HepG2 (cell line): ENCODE measurements at places on chromosomes 5 and 9.

DNA sequence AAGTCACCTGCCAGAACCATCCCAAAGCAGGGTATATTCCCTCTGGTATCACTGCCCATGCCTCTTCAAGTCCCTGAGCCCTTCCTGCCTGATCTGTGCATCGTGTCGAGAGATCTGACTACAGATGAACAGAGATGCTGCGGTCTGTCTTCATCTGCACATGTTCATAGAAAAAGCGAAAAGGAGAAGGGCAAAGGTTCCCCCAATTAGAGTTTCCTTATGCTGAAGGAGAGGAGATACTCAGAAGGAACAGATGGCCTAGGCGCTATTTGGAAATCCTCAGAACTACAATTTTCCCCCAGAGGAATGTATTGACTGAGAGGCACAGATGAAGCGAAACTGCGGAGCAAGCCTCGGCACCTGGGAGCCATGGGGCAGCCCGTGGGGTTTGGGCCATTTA, 170.9 kb downstream of the SEC61B start:
- DNase-seq: no peak

DNA sequence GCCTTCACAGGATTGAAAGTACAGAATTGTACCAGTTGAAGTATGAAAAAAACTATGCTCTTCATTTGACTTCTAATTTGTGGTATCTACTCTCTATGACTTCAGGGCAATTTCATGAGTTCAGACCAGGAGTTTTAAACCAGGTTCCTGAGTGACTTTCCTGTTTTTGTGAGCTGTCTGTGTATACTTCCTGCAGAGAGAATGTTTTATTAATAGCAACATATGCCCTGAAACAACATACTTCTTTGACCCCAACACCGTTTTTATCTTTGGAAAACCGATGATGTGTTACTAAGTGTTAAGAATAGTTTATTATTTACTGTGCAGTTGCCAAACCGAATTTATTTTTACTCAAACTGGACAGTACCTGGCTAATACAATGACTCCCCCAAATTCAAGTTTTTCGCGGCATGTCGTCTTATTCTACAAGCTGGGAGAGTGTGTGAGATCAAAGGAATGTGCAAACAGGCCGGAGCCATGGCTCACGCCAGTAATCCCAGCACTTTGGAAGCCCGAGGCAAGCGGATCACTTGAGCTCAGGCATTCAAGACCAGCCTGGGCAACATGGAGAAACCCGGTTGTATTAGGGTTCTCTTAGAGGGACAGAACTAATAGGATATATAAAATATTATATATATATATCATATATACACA, 58.7 kb upstream of the ERBIN start:
- peak; percentile 58 for DNase-seq

DNA sequence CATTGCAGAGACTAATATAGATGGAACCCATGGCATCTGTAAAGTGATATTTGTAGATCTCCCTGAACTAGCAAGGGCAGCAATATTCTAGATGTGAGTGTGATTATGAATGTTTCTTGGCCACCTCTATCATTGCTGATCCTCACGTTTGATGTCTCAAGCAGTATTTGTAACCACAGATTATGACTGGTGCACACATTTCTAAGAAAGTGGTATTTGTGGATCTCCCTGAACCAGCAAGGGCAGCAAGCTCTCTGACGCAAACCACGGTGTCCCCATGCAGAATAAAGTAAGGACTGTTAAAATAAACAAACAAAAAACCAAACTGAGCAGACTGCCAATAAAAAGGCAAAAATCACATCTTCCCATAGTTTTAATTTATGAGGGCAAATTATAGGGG, 301.3 kb downstream of the CSNK1G3 start:
- no peak for DNase-seq

DNA sequence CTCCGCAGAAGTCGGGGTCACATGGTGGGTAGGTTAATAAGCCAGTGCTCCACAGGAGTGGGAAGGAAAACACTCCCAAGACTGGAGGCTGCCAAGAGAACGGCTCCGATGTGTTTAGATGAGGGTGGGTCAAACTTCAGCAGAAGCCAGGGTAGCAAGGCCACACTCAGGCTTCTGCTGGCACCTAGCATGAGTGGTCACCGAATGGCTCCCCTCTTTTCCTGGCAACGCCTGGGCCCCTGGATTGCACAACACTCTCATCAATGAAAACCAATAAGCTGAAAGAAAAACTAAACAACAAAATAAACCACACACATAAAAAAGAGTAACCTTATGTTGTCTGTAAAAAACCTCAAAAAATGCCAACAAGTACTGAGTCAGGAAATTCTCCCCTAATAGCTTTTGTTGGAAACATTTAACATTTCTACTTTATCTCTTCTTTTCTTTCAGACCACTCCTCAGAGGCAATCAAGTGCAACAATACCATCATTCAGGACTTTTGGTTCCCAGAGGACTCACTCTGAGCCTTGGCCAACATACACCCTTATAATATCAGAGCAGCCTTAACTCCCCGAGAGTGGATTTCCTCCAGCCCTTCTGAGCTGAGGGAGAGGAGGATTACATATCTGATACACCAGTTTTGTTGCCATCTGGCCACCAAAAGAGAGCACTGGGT, 279.9 kb downstream of the ENC1 start:
- DNase-seq: no peak

GRCh38 chr5:135986401-135986800, 31.6 kb upstream of the LECT2 start:
- DNase-seq: no peak

- DNase-seq: no peak
These were observed 42.2 kb upstream of the ALDOB start for GRCh38 chr9:101477736-101478135.

DNA sequence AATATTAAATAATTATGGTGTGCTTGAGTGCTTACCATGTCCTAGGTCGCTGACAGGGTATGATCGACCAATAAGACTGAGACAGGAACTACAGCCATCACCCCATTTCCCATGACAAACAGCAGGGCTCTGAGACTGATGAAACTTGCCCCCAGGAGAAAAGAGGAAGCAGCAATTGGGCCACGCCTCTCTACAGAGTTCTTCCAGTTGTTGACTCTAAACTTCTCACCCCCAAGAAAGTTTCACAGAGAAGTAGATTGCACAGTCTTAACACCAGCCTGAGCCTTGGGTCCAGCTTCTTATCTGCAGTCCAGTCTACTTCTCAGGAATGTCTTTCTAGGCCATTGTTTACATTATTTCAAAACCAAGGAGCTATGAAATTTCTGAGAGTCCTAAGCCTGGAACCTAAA, 182.2 kb upstream of the ANKRD55 start:
- DNase-seq: no peak

GRCh38 chr9:26535151-26535550, 357.5 kb downstream of the CAAP1 start:
- no peak for DNase-seq

- no peak for DNase-seq
These were observed 476.6 kb upstream of the EDIL3 start for GRCh38 chr5:84861306-84861705.

DNA sequence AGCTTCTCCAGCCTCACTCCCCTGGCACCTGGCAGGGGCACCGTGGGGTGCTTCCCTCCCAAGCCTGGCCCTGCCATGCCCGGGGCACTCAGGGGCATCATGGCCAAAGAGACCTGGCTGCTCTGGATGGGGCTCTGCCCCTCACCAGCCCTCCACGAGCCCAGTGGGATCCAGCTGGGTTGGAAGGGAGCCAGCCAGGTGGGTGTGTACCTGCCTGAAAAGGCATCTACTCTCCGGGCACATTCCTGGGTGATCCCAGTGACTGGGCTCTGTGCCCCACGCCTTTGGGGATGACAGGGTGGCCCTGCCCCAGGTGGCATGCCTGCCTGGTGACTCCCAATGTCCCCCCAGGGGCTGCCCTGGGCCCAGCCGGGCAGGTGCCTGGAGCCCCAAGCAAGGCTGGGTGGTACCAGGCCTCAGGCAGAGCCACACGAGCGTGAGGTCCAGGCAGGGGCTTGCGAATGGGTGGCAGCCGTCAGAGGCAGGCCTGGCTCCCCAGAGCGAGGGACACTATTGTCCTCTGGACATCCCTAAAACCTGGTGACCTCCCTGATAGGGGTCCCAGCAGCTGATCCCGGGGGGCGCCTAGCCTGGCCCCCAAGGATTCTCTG, 777 bp downstream of the GPSM1 start:
- no peak for DNase-seq

GRCh38 chr9:13158986-13159385, 120.5 kb downstream of the MPDZ start:
- no peak for DNase-seq

GRCh38 chr9:97425973-97426336, 14.1 kb downstream of the TDRD7 start:
- no peak for DNase-seq

- DNase-seq: peak; percentile 91
These were observed 7.1 kb upstream of the FAF2 start for GRCh38 chr5:176440927-176441706.

GRCh38 chr9:108467161-108467560, 388.6 kb downstream of the ACTL7B start:
- no peak for DNase-seq

DNA sequence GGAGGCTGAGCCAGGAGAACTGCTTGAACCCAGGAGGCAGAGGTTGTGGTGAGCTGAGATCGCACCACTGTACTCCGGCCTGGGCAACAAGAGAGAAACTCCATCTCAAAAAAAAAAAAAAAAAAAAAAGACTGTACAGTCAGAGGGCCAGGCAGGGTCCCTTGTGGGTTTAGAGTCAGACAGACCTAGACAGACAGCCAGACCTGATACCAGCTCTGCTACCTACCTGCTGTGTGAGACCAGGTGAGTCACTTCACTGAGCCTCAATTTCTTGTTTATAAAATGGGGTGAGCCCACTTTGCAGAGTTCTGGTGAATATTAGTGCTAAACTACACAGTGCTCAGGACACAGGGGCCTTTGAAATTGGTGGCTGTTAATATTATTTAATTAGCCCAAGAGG, 19.7 kb downstream of the TRIM14 start:
- no peak for DNase-seq

DNA sequence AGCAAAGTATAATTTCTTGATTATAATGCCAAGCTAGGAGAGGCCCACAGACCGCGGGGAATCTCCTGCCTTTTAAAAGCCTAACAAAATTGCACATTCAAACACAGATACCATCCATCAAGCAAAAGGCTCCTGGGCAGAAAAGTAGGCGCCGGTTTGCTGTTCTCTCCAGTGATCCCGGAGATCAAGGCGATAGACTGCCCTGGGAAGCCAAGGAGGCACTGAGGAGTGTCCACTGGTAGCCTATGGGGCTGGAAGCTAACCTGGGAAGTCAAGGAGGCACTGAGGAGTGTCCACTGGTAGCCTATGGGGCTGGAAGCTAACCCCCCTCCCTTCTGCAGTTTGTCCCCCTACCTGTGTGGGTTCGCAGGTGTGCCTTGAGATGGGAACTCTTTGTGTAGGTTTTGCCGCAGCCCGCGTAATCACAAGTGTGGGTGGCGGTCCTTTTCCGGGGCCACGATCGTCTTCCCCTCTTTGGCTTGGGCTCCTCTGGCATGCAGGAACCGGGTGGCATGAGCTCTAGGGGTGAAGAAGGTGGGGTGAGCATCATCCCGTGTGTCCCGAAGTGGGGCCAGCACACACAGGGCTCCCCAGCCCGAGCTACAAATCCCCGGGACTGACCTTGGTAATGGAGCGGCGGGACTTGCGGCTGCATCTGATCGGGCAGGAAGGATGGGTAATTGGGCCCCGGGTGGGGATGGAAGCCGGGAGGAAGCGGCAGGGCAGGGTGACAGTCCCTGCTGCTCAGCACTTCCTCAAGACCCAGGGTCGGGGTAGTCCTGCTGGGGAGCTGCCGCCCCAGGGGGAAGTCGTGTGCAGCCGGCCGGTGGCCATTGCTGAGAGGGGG, 2.7 kb downstream of the KLF4 start:
- DNase-seq: no peak

DNA sequence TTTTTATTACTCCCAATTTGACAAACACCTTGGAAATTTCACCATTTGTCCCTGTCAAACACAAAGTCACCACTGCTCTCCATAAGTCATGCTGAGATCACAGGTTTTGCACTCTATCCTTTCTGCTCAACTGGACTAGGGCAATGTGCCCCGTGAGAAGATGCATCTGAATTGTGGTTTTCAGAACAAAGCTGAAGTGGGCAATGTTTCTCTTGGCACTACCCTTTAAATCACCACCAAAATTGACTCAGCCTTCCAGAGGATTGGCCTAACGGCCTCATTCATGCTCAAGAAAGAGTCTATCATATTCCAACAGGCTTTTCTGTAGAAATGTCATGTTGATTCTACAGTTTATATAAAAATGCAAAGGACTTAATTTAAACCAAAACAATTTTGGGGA, 81.0 kb upstream of the TRIO start:
- DNase-seq: no peak

DNA sequence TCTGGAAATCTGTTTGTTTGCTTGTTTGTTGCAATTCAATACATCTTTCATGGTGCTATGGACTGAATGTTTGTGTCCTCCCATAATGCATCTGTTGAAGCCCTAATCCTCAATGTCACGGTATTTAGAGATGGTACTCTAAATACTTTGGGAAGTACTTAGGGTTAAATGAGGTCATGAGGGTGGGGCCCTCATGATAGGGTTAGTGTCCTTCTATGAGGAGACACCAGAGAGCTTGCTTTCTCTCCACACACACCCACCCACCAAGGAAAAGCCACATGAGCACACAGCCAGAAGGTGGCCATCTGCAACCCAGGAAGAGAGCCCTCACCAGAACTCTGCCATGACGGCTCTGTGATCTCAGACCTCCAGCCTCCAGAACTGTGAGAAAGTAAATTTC, 32.7 kb downstream of the DMGDH start:
- no peak for DNase-seq

- DNase-seq: no peak
These were observed 83.0 kb downstream of the RGS3 start for GRCh38 chr9:113546566-113546965.

- DNase-seq: no peak
These were observed 182.0 kb downstream of the EBF1 start for GRCh38 chr5:158917731-158918130.

GRCh38 chr9:36913393-36914211, 120.5 kb downstream of the PAX5 start:
- no peak for DNase-seq

- no peak for DNase-seq
These were observed 7.4 kb upstream of the IFNA1 start for GRCh38 chr9:21432672-21433425.

DNA sequence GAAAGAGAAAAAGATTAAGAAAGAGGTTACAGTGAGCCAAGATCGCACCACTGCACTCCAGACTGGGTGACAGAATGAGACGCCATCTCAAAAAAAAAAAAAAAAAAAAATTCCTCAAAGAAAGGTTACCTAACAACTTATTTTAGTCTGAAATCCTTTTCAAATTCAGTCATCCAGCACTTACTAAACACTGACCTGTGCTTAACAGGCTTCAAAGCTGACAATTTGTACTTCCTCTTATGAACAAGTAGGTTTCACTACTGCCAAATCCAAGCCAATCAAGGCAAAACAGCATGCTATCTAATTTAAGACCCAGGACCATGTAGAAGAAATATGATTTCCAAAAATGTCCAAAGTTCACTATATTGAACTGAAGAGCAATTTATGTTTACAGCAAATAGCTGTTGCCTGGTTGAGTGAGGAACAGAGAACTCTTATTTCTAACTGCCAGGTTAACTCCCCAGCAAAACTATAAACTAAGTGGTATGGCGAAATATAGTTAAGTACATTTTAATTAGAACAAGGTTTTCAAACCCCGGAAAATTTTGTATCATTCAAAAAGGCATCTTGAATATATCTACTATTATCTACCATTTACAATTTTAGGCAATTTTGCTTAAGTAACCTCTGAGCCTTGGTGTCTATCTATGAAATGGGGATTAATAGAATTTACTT, 13.4 kb downstream of the PWWP2A start:
- no peak for DNase-seq

GRCh38 chr9:95521699-95522098, 4.9 kb upstream of the PTCH1 start:
- no peak for DNase-seq

- DNase-seq: peak; percentile 86
These were observed 1.6 kb downstream of the CSNK1A1 start for GRCh38 chr5:149549461-149550267.
